ENCODE measurements at places on chromosomes 13 and 19.

DNA sequence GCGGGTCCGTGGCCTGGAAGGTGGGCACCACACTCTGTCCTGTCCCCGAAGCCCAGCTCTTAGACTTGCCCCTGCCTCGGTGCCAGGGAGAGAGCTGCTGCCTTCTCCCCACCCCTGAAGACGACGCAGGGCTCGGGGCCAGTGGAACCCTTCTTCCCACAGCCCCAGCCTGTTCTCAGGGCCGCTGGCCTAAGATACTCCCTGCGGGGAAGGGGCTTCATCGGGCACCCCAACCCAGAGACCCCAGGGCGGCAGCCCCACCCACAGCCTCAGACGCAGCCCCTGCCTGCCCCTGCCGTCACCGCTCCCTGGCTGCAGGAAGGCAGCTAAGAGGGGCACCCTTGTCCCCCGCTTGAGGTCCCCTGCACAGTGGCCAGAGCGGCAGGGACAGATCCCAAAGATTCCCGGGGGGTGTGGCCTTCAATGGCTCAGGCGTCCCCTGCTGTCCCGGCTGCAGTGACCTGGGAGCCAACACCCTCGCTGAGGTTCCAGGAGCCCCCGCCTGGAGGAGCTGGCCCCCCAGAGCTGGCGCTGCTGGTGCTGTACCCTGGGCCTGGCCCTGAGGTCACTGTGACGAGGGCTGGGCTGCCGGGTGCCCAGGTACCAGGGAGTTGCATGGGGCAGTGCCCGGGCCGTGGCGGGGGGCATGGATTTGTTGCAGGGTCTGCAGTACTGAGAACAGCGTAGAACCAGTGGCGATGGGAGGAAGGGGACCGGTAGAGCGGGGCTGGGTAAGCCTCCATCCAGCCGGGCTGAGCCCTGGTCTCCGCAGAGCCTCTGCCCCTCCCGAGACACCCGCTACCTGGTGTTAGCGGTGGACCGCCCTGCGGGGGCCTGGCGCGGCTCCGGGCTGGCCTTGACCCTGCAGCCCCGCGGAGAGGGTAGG lies 1.0 kb downstream of the AMH start:
- no peak for DNase-seq

DNA sequence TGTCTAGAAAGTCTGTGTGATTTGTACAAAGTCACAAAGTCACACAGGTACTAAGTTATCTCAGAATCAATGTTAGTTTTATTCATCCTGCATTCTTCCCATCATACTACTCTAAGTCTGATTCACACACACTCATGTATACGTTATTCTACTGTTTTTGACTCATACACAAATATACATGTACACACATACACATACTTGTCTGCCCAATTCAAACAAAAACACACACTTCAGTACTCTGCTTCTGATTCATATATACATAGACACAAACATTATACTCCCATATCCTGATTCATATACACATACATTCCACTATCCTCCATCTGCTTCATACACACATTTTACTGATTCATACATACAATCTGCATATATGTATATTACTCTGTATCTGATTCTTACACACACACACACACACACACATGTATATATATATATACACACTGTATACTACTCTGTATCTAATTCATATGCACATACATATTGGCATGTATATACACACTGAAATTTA lies 69.3 kb downstream of the KLF12 start:
- DNase-seq, result no peak

DNA sequence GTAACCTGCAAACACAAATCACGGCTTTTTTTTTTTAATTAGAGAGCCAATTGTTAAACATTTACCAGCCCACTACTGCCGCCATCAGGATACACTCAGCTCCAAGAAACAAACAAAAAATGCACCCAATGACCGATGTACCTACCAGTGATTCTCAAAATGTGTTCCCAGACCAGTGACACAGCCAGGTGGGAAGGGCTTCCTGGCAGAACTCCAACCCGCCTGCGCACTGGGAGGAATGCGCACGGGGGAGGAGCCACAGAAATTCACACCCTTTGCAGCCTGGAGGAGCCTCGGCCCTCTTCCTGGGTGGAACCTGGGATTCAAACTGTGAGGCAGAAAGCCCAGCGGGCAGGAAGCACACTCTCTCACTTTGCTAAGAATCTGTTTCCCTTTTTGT lies 255.9 kb downstream of the TBC1D4 start:
- no peak for DNase-seq

GRCh38 chr13:52850396-52851136 lies 2.1 kb upstream of the PCDH8 start:
- DNase-seq, result peak; percentile 42

DNA sequence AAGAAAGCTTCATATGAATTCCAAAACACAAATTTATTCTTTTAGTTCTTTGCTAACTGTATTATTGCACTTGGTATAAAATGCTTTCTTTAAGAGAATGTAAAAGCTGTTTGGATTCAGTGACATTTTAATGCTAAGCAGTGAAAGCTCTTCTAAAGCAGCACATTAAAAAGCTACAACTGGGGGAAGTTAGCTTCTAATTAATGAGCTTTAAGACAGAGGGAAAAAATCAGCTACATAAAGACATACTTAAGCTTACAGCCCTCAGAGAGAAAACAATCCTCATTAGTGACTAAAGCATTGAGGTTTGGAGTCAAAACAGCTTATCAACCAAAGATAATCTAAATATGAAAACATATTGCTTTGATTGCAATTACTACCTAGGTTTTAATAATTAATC lies 1222.2 kb upstream of the SPRY2 start:
- no peak for DNase-seq

DNA sequence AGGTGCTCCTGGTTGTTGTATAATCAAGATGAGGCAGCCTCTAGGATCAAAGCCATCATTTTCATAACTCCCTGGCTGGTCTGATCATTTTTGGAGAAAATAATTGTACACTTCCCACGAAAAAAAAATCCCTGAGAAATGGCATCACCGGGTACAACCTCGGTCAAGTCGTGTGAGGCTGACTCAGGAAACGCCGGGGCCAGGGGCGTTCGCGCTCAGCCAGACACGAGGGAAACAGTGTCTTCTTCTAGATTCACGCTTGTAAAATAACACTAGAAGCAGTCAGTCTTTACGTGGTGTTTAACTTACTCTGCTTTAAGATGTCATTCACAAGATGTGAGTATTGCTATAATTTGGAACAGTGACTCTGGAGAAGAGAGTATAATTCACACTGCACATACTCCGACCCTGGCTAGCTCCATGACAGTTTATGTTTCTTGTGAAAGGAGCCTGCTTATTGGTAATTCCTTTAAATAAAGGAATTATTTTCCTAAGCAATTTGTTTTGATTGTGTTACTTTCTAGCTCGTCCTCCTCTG lies 109.0 kb upstream of the SOX1 start:
- no peak for DNase-seq

DNA sequence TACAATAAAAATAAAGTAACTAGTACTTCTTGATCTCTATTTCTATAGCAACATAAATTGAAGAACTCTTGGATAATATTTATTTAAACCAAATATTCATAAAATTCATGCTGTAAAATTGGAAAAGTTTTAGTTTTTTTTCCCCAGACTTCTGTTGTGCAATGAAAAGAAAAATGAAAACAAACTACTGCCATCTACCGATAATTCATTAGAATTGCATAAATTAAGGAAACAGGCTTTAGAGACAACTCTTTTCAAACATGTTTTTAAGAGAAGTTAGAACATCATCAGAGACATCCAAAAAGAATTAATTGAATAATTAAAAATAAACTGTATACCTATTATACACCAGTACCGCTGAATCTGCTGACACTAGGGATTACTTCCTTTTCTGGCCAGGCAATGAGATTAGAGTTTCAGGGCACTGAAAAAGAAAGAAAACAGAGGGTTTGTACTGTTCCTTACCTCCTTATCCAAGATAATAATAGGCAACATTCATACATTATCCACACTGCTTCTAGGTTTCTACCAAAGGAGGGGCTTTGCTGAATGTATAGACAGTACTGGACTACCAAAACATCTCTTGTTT lies 4.9 kb downstream of the CCDC122 start:
- no peak for DNase-seq

DNA sequence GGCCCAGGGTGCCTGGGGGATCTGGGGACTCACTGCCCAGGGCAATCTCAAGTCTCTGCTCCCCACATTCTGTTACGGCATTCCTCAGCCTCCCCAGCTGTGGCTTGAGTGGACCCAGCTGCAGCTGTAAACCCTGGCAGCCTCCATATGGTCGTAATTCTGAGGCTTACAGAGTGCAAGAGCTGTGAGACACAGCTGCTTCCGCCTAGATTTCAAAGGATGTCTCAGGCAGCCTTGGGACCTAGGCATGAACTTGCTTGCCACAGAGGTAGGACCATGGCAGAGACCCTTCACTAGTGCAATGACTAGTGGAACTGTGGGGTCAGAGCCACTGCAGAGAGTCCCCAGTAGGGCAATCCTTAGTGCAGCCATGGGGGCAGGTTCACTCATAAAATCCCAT lies 297.5 kb downstream of the ENOX1 start:
- no peak for DNase-seq

- DNase-seq, result no peak
Measured at GRCh38 chr13:26305676-26306075, 51.7 kb downstream of the CDK8 start.

GRCh38 chr19:3222709-3223108 lies 1.8 kb upstream of the CELF5 start:
- no peak for DNase-seq

GRCh38 chr13:59437544-59438301 lies 726.0 kb downstream of the DIAPH3 start:
- DNase-seq, result no peak

GRCh38 chr13:50080203-50080910 lies 65.1 kb downstream of the KCNRG start:
- peak; percentile 36 for DNase-seq

GRCh38 chr13:52760077-52760476 lies 20.5 kb upstream of the CNMD start:
- no peak for DNase-seq

DNA sequence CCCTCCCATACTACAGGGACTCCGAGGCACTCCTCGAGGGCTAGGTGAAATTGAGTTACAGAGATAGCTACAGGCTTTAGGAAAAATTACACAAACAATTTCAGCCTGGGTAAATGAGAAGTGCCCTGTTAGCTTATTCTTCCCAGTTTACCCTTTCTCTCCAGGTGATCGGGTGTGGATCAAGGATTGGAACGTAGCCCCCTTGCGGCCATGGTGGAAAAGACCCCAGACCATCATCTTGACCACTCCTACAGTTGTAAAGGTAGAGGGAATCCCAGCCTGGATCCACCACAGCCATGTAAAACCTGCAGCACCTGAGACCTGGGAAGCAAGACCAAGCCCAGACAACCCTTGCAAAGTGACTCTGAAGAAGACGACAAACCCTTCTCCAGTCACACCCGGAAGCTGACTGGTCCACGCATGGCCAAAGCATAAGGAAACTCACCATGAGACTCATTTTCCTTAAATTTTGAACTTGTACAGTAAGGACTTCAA lies 600.6 kb downstream of the UQCRFS1 start:
- no peak for DNase-seq

- DNase-seq, result no peak
Measured at GRCh38 chr19:29478578-29479565, 46.9 kb upstream of the VSTM2B start.

GRCh38 chr13:21344662-21345176 lies 114.4 kb downstream of the ZDHHC20 start:
- DNase-seq, result peak; percentile 29

- DNase-seq, result no peak
Measured at GRCh38 chr13:41973247-41973741, 12.4 kb upstream of the VWA8 start.

DNA sequence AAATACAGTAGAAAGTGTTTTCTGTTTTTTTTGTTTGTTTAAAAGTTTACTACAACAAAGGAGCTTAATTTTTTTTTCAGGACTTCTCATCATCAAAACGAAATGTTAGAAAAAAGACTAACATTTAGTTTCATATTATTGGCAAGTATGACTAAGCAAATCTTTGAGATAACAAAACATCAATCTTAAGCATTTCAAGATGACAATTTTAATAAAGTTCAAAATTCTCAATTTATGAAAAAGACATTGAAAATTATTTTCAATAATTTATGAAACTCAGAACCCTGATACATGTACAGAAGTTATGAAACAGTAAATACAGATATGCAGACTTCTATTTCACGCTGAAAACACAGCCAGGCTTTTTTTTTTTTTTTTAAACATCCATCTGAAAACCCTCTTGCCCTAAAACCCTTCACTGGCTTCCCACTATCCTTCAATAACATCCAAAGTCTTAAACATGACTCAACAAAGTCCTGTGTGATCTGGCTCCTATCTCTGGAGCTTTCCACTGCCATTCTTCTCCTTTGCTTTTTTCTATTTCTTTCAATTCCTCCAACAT lies 3.9 kb downstream of the RBM26 start:
- no peak for DNase-seq

GRCh38 chr13:73943137-73943964 lies 190.9 kb downstream of the KLF12 start:
- no peak for DNase-seq

- no peak for DNase-seq
Measured at GRCh38 chr19:32669310-32669709, 5.7 kb downstream of the ANKRD27 start.

DNA sequence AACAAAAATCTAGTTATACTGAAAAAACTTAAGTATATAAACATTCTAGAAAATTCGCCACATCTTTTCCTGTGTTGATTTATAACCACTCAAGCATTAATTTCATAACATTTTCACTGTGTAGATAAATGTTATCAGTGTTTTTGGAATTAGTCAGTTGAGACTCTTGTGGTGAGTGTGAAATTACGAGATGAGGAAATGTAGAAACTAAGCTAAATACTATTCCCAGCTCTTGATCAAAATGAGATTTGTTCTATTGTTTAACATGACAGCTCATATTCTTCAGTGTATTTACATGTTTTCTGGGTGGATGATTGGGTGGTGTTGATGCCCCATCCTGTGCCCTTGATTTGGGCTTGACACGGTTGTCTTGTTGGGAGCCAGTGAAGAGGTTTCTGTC lies 406.8 kb downstream of the DACH1 start:
- DNase-seq, result no peak

DNA sequence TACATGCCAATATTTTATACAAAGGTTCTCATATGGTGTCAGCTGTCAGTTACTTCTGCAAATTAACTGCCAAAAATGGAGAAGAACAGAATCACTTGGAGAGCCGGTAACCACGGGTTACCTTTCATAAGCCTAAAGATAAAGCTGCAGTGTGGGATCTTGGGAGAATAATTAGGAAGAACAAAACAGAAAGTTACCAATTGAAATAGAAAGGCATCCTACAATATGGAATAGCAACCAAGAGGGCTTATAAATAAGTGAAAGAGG lies 74.2 kb downstream of the TSHZ3 start:
- DNase-seq, result no peak

DNA sequence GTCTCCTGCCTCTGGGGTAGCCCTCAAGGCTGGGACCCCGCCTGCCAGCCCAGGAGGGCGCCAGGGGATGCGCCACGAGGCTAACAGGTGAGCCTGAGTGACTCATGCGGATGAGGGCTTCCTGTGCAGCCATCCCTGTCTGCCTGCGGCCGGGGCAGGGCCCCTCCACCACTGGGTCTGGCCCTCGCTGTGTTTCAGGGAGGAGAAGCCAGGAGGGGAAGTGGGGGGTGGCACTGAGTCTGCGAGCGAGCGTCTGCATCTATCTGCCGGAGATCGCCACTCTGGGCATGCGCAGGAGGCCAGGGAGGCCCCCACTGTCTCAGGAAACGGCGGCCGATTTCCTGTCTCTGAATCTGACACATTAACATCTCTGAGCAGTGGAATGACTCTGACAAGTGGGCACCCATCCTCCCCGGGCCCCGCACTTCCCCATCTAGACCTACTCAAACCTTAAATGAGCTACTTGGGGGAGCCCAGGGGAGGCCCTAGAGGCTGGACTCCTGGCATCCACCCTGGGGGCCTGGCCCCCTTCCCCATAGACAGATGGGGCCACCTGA lies 19.7 kb downstream of the RFX1 start:
- DNase-seq, result peak; percentile 98

- DNase-seq, result no peak
Measured at GRCh38 chr19:1655131-1655981, 2.9 kb upstream of the TCF3 start.

All from T-helper 2 cell treated with Interferon-gamma antibody and Interleukin-4, amounts not matched to agents 5 μg/mL and 100 μg/mL, for 36 hours (primary cell).